ENCODE measurements at places on chromosomes 13 and 19.

GRCh38 chr19:51082611-51083010 is at the start of gene KLK14:
KLK14 (minus strand) TSS chr19:51082887; CDS start chr19:51082614, 273 bp downstream.
- DNase-seq = peak; percentile 55

GRCh38 chr13:59991395-59991794 is 172.3 kb downstream of the DIAPH3 start:
- DNase-seq = no peak

- DNase-seq = no peak
These were observed 109.5 kb downstream of the STK24 start for GRCh38 chr13:98467263-98467985.

DNA sequence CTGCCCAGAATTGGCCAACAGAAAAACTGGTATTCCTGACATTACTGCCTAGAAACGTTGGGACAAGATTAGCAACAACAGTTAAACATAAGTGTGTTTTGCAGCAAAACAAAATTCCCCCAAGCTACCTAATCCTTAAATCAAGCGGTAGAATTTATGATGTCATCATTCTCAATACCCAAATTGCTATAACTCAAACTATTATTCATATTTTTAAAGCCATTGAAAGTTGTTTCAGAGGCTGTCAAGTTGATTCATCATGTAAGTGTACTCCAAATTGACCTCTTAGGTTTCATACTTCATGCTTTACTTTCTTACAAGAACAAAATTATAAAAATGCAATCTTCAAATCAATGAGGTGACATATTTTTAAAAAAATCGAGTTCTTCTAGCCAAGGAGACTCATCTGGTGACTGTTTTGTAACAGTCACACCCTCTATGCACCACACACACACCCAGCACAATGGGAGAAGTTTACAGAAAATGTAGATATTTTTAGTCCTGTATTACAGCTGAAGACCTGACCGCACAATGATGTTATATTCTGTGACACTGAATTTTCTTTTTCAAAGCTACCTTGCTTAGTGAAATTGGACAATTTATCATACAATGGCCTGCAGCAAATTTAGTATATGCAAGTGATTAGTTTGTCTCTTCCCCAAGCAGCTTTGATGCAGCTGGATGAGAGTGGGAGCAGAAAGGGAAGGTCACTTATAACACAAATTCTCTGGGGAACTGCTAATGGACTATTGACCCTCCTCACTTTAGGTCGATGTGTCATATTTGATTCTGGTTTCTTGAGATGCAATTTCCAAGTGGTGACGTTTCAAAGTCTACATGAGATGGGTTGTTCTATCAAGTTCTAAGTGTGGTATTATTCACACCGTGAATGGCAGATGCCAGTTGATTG is 345.3 kb upstream of the OBI1 start:
- no peak for DNase-seq

DNA sequence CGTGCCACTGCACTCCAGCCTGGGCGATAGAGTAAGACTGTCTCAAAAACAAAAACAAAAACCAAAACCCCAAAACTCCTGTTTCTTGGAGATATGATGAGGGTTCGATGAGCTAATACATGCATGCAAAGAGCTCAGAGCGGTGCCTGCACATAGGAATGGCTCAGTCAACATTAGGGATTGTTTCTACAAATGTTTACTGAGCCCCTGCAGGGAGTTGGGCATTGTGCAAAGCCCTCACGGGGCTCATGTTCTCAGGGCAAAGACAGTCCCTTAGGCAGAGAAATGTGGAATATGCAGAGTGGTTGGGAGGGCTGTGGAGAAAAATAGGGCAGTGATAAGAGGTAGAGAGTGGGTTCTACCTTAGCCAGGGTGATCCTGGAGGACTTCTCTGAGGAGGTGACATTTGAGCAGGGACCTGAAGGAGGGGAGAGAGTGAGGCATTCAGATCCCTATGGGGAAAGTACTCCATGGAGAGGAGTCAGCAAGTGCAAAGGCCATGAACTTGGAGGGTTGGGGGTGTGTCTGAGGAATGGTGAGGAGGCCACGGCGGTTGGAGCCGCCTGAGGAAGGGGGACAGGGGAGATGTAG is 1.5 kb upstream of the EHD2 start:
- DNase-seq = no peak

DNA sequence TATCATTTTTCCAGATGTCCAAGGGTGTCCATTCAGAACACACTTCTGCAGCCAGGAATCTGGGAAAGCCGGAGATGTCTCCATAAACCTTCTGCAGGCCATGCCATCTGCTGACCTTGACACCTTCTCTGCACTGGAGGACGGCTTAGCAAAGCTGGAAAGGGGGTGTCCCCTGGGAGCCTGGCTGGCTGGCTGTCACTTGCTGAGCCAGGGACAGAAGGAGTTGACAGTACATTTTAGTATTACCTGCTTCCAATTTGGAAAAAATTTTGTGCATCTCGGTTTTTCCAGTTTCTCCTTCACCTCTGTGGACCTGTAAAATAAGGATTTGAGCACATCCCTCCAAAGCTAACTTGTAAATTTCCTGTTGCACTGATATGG is 8.1 kb upstream of the CHST8 start:
- no peak for DNase-seq

DNA sequence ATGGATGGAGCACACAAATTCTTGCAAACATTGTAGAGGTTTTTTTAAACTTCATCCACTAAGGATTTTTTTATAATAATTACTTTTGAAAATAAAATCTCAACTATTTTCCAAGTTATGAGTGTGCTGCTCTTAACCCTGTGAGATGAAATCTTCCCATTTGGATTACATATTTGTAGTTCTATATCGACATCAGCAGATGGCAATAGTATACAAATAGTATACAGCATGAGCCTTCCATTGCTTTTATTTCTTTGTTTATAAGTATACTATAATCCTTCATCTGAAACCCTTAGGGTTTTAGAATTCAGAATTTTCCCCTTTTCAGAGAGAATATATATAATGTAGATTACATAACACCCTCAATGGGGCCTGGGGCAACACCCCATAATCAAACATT is 70.5 kb downstream of the GJA3 start:
- DNase-seq = no peak

GRCh38 chr13:97962887-97963286 is 9.4 kb downstream of the IPO5 start:
- no peak for DNase-seq

- no peak for DNase-seq
These were observed 7.1 kb downstream of the ZIC2 start for GRCh38 chr13:99988529-99989275.

All from iPS-NIHi11 (cell line).